ENCODE measurements at places on chromosomes 5 and 9.

DNA sequence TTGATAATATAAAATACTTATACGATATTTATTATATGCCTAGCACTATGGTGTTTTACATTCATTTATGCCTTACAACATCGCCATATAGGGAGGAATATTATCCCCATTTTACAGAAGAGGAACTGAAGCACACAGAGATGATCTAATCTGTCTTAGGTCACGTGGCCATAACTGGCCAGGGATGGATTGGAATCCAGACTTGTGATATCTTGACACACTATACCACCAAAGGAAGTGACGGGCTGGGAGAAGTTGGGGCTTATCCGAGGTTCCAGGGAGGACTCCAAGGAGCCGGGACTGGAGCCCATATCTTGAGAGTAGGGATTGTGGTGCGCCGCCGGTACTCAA, 129.8 kb downstream of the TMEM174 start:
- no peak for DNase-seq

- DNase-seq: no peak
These were observed 287.4 kb downstream of the ARHGAP26 start for GRCh38 chr5:143057580-143057999.

DNA sequence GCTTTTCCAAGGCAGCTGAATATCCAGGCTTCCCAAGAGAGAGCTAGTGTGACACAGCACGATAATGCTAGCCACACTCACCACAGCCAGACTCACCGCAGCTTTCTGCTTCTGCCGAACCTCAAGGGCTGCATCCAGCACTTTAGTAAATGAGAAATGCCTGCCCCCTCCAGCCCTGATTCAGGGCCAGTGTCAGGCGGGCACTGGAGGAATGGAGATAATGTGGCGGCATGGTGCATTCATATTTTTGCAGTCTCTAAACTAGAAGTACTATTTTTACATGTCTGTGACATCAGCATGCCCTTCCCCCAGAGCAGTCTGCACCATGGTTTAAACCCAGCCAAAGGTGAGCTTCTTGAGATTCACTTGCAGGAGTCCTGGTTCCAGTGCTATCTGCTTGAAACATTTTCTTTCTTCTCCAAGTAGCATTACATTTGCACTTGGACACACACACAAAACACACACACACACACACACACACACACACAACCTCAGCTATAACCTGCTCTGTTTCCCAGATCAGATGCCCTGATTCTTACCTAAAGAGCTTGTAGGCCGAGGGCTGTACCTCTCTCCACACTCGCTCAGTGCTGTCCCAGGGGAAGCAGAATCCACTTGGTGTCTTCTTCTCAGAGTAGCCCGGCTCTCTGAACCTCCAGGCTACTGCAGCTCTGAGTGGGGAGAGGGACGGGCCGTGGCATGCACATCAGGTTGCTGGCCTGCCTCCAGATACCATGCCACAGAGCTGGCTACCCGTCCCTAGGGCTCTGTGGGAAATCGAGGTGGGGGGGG, at the start of gene FGF1:
TSS of gene FGF1 (minus strand) at position 673 of the 792 bp plus-strand sequence. CDS start 71,963 bp downstream, outside the sequence.
- no peak for DNase-seq

- no peak for DNase-seq
These were observed 268.1 kb downstream of the NSG2 start for GRCh38 chr5:174313615-174314014.

DNA sequence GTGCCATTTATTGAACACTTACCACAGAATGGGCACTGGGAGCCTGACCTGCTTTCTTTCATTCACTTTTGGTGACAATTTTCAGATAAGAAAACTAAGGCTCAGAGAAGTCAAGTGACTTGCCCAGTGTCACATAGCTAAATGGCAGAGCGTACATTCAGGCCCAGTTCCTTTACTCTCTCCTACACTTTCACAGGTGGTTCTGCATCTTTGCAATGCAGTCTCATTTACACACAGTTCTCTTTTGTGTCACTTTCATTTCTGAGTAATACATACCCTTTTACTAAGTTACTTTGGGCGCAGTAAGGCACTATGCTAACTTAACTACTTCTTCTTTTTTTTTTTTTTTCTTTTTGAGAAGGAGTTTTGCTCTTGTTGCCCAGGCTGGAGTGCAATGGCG, 8.3 kb downstream of the NFIL3 start:
- DNase-seq: no peak

DNA sequence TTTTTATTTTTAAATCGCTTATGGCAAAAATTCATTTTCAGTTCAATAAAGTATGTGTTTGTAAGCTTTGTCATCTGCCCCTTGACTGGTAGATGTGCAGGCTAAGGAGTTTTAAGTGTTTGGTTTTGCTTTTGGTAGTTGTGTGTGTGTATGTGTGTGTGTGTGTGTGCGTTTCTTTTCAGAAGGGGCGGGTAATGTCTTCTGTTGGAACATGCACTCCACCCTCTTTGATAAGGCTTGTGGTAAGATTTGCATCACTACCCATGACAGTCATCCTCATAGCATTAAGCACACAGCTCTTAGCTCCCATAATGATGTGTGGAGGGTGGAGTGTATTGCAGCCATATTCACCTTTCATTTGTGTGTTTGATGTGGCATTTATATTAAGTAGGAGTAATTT, 92.1 kb upstream of the FSD1L start:
- no peak for DNase-seq

GRCh38 chr5:1975898-1976765, 93.4 kb upstream of the IRX4 start:
- no peak for DNase-seq

All from small intestine (tissue), 16 donors.